ENCODE measurements at places on chromosomes 3 and 15.

- DNase-seq = no peak
- no peaks in the 10 kb centered on the region for H3K4me1 ChIP-seq
- H3K4me3 ChIP-seq = no peak overlapping the region
- no peaks in the 10 kb centered on the region for H3K27me3 ChIP-seq
- no peak overlapping the region for H3K27ac ChIP-seq
Measured at GRCh38 chr3:23873941-23874340, 42.8 kb downstream of the NKIRAS1 start.

DNA sequence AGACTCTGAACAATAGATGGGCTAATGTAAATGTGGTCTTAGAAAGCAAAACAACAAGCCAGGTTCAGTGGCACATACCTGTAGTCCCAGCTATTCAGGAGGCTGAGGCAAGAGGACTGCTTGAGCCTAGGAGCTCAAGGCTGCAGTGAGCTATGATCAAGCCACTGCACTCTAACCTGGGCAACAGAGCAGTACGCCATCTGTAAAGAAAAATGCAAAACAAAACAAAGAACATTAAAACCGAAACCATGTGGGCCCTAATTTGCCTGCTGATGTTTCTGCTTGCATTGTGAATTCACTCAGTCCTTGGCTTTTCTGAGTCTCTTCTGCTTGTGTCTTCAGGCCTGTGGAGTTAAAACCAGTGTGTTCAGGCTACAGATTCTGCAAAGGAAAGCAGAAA lies 56.7 kb downstream of the CCNL1 start:
- no peaks in the 10 kb centered on the region for H3K36me3 ChIP-seq
- H3K27me3 ChIP-seq = no peaks in the 10 kb centered on the region
- no peak overlapping the region for H3K4me3 ChIP-seq
- DNase-seq = no peak
- no peak overlapping the region for H3K27ac ChIP-seq
- no peaks in the 10 kb centered on the region for H3K4me1 ChIP-seq

- no peak overlapping the region for H3K4me3 ChIP-seq
- no peaks in the 10 kb centered on the region for H3K4me1 ChIP-seq
- H3K27ac ChIP-seq = no peak overlapping the region
- H3K27me3 ChIP-seq = no peaks in the 10 kb centered on the region
- no peak for DNase-seq
Measured at GRCh38 chr3:196418601-196419000, 13.6 kb downstream of the UBXN7 start.

DNA sequence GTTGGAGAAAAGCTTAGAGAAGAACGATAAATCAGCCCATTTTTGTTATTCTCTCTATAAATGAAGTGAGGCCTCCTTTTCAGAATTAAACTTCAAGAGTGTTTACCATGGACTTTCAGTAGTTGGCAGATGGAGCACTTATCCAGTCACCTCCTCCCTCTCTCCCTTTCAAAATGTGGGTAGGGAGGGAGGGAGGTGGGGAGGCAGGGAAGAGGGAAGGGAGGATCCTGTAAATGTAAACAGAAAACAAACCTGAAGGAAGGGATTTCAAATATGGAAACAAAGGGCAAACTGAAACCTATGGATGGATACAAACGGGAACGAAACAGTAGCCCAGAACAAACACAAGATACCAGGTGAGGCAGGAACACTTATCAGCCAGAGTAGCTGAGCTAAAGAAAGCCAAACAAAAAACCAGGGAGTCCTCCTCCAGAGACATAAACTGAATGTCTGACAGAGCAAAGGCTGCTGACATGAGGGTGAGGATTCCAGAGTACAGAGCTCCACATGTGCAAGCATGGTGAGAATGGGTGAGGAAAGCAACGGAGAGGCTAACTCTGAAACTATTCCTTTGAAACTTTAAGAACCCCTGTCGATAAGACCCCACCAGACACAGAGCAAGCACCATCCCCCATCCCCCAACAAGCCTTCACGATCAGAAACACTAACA lies 41.0 kb upstream of the GP5 start:
- H3K36me3 ChIP-seq = peaks cover 12% of the 10 kb centered on the region
- H3K4me3 ChIP-seq = no peak overlapping the region
- H3K4me1 ChIP-seq = no peaks in the 10 kb centered on the region
- H3K27me3 ChIP-seq = no peaks in the 10 kb centered on the region
- H3K27ac ChIP-seq = no peak overlapping the region

DNA sequence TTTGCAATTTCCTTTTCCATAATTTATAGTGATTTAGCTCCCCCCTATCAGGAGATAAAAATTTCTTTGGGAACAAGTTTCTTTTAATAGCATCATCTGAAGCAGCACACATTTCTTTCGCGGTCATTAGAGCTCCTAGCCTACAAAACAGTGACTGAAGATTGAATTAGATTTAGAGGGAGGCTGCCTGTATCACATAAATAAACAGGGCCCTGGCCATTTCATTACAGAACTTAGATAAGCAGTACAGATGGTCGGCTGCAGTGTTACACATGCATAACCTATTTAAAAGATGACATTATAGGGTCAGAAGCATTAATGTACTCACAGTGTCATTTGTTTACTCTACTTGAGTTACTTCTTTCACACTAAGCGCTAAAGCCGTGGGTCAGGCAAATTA lies 81.4 kb upstream of the SLC25A26 start:
- no peaks in the 10 kb centered on the region for H3K36me3 ChIP-seq
- DNase-seq = no peak
- H3K27me3 ChIP-seq = peaks cover 2% of the 10 kb centered on the region

- H3K4me3 ChIP-seq = no peak overlapping the region
- H3K4me1 ChIP-seq = peaks cover 11% of the 10 kb centered on the region
- no peak for DNase-seq
- no peaks in the 10 kb centered on the region for H3K27me3 ChIP-seq
- no peak overlapping the region for H3K27ac ChIP-seq
Measured at GRCh38 chr15:41666353-41666920, 6.2 kb downstream of the MGA start.

DNA sequence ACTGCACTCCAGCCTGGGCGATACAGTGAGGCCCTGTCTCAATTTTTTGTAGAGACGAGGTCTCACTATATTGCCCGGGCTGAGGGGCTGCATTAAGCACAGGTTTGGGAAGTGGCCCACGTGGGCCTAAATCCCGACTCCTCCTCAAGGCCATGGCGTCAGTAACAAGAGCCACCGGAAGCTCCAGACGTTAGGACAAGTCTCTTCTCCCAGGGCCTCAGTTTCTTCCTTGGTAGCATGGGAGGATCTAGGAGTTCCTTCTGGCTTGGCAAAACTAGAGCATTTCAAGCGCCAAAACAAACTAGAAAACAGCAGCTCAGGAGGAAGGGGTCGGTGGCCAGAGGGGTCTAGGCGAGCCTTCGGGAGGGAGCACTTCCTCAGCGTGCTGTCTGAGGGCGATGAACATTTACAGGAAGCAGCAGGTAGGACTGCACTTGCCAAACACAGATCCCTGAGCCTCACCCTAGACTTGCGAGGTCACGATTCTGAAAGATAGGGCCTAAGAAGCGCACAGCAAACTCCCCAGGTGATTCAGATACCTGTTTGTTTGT lies 536 bp downstream of the SNAPC5 start:
- no peak for DNase-seq
- peak overlapping the region; percentile 89 for H3K27ac ChIP-seq
- H3K4me3 ChIP-seq = peak overlapping the region; percentile 94
- no peaks in the 10 kb centered on the region for H3K27me3 ChIP-seq
- peaks cover 7% of the 10 kb centered on the region for H3K4me1 ChIP-seq
- peaks cover 76% of the 10 kb centered on the region for H3K36me3 ChIP-seq

DNA sequence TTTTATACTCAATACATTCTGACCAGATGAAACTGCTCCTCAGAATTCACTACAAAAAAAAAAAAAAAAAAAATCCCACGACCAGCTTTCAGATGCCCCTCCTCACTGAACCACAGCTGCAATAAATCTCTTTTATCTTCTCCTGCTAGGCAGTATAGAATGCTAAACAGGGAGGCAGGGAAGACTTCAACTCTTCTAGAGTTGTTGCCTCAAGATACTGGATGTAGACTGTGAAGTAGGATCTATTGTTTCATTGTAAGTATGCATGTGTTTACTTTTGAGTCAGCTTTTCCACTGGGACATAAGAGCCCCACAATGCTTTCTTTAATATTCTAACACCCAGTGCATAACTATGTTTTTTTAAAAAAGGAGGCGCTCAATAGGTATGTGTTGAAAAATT lies 401.4 kb downstream of the TBL1XR1 start:
- peaks cover 4% of the 10 kb centered on the region for H3K27me3 ChIP-seq
- no peak overlapping the region for H3K4me3 ChIP-seq
- no peak for DNase-seq
- H3K27ac ChIP-seq = no peak overlapping the region
- H3K4me1 ChIP-seq = no peaks in the 10 kb centered on the region
- no peaks in the 10 kb centered on the region for H3K36me3 ChIP-seq

DNA sequence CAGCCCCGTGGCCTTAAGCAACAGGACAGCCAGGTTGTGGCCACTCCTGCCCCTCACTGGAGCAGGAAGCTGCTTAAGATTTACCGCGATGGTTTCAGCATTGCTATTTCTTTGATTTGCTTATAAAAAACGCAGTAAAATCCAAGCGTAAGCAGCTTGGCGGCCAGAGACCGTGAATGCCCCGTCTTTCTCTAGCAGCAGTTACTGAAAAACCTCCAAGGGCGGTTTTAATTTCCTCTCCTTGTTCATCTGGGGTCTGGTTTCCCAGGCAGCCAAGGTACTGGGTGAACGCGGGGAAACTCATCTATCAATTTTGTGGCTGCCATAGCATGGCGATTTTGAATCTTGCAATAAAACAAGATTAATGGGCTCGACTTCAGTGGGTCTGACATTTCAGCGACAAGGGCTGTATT lies 130.3 kb downstream of the MINAR1 start:
- no peak for DNase-seq
- H3K36me3 ChIP-seq = no peaks in the 10 kb centered on the region
- no peak overlapping the region for H3K4me3 ChIP-seq
- H3K27ac ChIP-seq = no peak overlapping the region
- no peaks in the 10 kb centered on the region for H3K4me1 ChIP-seq
- H3K27me3 ChIP-seq = peaks cover 3% of the 10 kb centered on the region

- H3K4me3 ChIP-seq = no peak overlapping the region
- no peak for DNase-seq
- H3K4me1 ChIP-seq = no peaks in the 10 kb centered on the region
- H3K27me3 ChIP-seq = no peaks in the 10 kb centered on the region
Measured at GRCh38 chr3:142853270-142854168, 35.4 kb downstream of the PCOLCE2 start.

GRCh38 chr15:72785432-72785831 lies 1.9 kb upstream of the ADPGK start:
- H3K27ac ChIP-seq = peak overlapping the region; percentile 91
- H3K4me3 ChIP-seq = no peak overlapping the region
- no peaks in the 10 kb centered on the region for H3K27me3 ChIP-seq
- peak; percentile 7 for DNase-seq
- peaks cover 15% of the 10 kb centered on the region for H3K4me1 ChIP-seq

Data from T-cell (primary cell).